Activated CD4-positive, alpha-beta T cell treated with anti-CD3 and anti-CD28 coated beads for 4 hours (primary cell): ENCODE measurements at places on chromosomes 16 and 17.

DNA sequence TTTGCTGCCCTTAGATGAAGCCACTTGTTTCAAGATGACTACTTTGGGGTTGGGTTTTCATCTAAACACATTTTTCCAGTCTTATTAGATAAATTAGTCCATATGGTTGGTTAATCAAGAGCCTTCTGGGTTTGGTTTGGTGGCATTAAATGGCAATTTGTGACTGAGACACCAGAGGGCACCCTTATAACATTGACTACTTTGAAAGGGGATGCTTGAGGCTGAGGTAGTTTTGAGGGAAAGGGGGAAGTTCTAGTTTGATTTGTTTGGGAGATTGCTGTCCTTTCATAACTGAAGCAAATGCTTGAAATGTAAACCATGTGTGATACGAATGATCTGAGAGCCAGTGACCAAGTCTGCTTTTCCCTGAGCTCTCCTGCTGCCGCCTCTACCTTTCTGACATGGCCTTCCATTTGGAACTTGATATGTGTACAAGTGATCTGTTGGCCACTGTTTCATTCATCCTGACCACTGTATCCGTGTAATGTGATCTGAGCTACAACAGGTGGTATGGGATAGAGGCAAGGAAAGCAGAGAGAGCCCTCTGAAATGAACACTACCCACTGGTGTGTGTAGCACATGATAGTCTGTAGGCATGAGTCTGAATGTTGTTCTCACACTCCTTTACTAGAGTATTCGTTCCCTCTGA, 5.8 kb upstream of the RARA start:
- DNase-seq: peak; percentile 70

- peak; percentile 71 for DNase-seq
Measured at GRCh38 chr16:88437367-88437964, 15.6 kb upstream of the ZFPM1 start.

- peak; percentile 55 for DNase-seq
Measured at GRCh38 chr16:3058139-3059030, 7.1 kb upstream of the IL32 start.

DNA sequence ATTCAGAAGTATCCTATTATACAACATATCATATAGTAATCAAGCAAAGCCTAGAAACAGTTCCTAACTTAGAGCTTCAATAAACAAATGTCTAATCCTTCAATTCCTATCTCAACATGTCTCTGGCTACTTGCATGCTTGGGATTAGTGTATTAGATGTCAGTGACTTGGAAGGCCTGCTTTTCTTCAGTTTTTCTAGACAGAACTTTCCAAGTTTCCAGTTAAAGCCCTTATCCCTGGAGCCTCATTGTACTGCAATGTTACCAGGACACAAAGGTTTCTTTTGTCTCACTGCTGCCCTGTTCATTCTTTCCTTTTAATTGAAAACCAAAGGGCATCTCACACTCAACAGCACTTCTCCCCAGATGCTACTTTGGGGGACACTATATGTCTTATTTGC, 16.5 kb downstream of the PSME3IP1 start:
- no peak for DNase-seq

- DNase-seq: no peak
Measured at GRCh38 chr17:57889892-57890856, 40.3 kb upstream of the MRPS23 start.

DNA sequence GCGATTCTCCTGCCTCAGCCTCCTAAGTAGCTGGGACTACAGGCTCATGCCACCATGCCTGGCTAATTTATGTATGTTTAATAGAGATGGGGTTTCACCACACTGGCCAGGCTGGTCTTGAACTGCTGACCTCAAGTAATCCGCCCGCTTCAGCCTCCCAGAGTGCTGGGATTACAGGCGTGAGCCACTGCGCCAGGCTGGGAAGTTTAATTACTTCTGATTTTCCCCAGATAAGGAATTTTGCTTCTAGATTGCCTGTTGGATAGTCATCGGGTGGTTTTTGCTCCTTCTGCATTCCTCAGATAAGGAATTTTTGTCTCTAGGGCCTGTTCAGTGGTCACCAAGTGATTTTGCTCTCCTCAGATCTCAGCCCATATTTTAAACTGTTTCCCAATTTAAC, 112.5 kb downstream of the MAP2K4 start:
- no peak for DNase-seq

- DNase-seq: no peak
Measured at GRCh38 chr17:67959510-67959909, 36.8 kb downstream of the C17orf58 start.

GRCh38 chr16:85395913-85396878, 216.9 kb upstream of the GSE1 start:
- DNase-seq: no peak

DNA sequence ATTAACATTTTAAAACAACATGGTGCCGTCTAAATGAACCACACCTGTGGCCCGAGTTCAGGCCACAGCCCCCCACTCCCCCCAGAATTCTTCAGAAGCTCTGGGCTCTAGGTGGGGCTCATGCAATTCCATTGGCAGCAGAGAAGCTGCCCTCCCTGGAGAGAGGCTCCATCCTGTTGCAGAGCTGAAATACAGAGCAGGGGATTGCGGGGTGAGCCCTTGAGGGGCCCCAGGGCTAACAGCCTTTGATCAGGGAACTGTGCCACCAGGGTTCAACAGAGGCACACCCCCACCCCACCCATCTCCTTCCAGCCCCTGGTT, 69.3 kb downstream of the ABR start:
- DNase-seq: no peak

GRCh38 chr16:28086186-28087139, 22.9 kb upstream of the GSG1L start:
- no peak for DNase-seq

DNA sequence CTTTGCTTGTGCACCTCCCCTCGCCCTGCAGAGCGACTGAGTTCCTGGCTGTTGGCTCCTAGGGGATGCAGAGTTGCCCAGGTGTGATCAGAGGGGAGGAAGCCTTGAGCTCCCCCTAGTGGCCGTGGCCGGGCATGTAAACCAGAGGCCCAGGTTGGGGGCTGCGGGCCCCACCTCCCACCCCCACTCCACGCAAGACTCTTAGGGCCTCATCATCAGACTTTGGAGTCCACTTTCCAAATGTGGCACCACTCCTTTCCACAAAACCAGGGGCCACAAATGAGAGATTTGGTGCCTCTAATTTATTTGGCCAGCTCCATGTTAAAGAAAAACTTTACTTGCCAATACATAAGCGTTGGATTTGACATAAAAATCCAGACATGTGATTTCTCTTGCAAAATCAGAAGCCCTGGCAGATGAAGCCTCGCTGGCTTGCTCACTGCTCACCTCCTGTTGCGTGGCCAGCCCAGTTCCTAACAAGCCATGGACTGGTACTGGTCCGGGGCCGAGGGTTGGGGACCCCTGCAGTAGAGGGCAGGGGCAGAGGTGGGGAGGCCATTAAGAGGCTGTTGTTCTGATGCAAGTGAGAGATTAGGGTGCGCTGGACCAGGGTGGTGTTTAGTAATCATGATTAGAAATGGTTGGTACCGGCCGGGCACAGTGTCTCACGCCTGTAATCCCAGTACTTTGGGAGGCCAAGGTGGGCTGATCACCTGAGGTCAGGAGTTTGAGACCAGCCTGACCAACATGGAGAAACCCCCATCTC, 28.7 kb upstream of the GAS7 start:
- DNase-seq: peak; percentile 8

DNA sequence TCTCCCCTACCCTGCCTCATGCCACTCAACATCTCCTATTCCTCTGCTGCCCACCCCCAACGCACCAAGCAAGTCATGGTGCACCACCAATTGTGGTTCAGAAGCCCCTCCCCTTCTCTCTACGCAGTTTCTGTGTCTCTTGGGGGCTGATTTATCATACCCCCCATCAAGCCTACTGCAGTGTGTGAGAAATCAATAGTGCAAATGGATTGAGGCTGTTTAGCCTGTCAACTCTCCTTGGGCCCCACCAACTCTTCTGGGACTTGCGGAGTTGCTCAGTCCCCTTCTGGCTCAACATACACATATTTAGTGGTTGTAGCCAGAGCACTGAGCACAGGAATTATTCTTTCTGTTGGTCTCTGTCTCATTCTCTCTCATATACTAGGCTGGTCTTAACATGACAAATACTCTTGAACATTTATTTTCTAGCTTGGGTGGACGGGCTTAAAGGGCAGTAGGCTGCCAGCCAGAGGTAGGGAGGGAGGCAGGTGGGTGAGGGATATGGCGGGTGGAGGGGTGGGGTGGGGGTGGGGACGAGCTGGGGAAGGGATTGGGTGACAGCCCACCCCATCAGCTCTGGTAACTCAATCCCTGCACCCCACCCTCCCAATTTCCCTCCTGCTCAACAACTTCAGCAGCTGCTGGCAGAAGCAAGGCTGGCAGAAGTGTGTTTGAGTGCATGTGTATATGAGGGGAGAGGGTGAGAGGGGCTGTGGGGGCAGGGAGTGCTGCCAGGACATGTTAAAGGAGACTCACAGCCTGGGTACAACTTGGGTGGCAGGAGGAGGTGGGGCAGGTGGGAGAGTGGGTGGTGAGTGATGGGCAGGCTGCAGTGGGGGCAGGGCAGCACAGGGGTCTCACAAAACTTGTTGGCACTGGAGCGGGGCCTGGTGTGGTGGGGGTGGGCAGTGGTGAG, 4.9 kb downstream of the RARA start:
- DNase-seq: no peak

- no peak for DNase-seq
Measured at GRCh38 chr16:85550422-85550864, 62.7 kb upstream of the GSE1 start.

- peak; percentile 41 for DNase-seq
Measured at GRCh38 chr17:3794557-3795389, 6.2 kb downstream of the ITGAE start.

DNA sequence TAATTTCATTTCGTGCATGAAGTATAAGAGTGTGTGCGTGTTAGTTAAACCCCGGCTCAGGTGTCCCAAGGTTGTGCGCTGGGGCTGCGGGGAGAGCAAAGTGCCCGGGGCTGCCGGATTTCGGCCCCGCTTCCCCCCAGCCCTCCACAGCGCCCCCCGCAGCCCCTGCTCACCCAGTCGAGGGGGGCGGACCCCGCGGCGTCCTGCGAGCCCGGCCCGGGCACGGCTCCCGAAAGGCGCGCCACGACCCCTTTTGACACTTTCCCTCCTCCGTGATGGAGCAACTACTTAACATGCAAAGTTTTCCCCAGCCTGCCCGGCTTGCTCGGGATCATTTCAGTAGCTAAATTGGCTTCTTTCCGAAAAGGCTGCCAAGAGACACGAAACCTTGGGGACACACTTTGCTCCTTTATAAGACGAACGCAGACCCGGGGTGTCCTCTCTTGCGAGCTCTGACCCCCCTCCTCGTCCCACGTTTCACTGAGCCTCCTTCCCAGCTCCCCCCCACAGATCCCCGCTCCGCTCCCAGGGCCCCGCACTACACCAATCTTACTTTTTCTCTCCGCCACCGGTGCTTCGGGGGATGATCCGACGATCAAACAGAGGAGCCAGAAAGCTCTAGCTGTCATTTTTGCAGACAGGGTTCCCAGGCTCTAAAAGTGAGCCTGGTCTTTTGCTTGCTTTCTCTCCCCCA, 552 bp downstream of the C17orf58 start:
- no peak for DNase-seq

DNA sequence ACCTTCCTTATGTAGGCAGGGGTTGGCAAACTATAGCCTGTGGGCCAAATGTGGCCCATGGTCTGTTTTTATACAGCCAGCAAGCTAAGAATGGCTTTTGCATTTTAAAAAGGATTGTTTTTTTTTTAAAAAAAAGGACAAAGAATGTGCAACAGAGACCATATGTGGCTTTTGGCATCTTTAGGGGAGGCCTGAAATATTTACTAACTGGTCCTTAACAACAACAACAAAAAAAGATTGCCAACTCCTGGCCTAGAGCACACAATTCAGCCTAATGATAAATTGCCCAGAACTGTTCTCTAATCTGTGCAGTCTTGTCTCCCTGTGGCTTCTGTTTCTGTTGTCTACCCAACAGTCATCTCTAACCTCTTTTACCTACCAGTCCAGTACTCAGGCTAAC, 67.1 kb downstream of the SSH2 start:
- no peak for DNase-seq
